ENCODE measurements at places on chromosomes 13 and 19.
A peak's percentile ranks its signal among the peaks of the same experiment; 100 is the strongest.

DNA sequence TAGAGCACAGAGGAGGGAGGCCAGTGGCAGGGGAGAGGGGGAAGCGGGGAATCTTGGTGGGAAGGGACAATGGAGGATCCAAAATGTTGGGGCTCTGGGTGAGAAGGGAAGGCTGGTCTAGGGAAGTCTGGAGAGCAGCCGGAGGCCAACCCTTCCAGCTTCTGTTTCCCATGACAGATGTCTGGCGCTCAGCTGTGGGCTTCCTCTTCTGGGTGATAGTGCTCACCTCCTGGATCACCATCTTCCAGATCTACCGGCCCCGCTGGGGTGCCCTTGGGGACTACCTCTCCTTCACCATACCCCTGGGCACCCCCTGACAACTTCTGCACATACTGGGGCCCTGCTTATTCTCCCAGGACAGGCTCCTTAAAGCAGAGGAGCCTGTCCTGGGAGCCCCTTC, 1.1 kb downstream of the PSENEN start:
- no peak for DNase-seq

- no peak for DNase-seq
Measured at GRCh38 chr19:33722456-33723239, 74.0 kb upstream of the KCTD15 start.

DNA sequence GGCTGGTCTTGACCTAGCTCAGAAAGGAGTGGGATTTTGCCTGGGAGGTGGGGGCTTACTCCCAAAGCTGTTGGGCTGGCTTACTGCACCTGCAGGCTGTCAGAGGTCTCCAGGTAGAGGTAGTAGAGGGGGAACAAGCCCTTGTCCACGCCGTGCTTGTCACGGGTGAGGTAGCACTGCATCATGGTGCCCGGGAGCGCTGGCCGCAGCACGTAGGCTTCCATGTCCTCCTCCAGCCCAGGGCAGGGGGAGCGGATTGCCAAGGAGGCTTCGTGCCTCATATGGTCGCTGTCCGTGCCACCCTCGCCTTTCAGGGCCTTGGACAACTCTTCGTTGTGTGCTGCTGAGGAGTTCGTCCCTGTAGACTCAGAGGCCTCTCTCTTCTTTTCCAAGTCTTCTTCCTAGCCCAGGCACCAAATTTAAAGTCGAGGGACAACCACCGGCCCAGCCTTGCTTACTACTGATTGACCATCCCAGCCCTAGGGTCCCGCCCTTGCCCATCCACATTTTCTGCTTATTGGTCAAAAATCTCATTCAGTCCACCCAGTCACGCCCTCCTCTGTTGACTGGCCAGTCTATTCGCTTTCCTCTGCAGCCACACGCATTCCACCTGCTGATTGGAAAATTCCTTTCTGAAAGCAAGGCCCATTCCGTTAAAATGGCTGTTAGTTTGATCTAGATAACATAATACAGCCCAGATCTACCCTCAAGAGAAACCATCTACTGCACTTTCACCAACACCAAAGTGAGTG, 10.5 kb downstream of the TULP2 start:
- no peak for DNase-seq

- no peak for DNase-seq
Measured at GRCh38 chr19:39314016-39314728, 6.5 kb downstream of the LRFN1 start.

DNA sequence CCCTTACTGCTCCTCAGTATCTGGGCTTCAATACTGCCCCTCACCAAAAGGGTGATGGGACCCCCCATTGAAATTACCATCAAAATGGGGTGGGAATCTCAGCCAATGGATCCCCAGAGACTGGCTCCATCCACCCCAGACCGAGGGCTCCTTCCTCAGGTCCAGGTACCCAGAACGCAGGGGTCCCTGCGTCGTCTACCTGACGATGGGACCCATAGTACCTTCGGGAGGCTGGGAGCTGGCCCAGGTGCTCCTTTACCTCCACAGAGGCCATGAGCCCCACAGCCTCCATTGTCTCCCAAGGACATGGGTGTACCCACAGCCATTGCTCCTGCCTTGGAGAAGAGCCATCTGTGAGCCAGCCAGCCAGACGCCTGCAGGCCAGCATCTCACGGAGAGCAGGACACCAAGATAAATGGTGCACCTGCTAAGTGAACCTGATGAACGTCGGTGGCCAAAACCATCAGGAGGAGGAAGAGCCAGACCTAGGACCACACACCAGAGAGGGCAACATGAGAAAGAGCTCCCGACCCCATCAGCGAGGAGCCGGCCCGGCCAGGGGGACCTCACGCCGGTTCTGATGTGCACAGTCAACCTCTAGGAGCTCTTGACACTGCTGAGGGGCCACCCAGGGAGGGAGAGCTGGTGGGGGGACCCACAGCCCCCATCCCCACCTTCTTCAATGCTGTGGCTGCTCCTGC, 156.8 kb upstream of the SOX1 start:
- no peak for DNase-seq

- DNase-seq = no peak
Measured at GRCh38 chr13:94515374-94515773, 35.9 kb upstream of the DCT start.

DNA sequence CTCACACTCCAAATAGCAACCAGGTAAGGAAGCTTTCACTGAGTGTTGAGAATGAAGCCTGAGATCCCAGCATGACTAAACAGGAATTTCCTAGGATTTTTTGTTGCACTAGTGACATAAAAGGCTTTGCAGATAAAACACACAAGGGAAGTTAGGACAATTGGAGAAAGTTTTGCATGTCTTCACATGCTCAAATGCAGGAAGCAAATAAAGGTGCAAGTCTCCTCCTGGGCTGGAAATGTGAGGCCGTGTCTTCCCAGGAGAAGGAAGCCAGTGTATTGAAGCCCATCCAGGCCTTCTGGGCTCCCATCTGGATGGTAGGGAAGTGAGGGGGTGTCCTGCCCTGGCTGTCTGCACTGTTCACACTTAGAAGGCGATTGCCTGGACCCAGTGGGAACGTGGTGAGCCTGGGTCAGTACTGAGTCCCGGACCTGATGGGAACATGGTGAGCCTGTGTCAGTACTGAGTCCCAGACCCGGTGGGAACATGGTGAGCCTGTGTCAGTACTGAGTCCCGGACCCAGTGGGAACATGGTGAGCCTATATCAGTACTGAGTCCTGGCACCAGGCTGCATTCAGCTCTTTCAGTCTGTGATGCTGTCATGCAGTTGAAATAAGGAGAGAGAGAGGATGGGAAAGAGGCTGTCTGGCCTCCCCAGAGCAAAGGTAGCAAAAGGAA, 38.7 kb downstream of the SIAH3 start:
- DNase-seq = no peak

- DNase-seq = no peak
Measured at GRCh38 chr19:32023564-32023832, 321.9 kb upstream of the ZNF507 start.

GRCh38 chr13:39306639-39307589, 268.7 kb downstream of the NHLRC3 start:
- DNase-seq = no peak

DNA sequence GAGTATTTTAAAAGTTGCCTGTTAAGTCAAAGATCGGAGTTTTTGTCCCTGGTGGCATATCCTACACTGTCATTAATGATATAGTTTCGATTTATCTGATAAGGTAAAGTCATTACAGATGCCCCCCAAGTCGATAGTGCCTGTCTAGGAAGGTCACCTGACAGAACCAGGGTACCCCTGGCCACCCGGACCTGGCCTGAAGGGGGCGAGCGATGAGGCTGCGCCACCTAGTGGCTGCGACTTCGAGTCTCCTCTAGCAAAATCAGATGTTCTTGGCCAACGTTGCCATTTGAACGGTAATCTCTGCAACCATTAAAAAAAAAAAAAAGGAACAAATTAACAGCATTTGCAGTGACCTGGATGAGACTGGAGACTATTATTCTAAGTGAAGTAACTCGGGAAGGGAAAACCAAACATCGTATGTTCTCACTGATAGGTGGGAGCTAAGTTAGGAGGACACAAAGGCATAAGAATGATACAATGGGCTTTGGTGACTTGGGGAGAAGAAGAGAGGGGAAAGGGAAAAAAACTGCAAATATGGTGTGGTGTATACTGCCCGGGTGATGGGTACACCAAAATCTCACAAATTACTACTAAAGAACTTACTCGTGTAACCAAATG, 565.1 kb downstream of the LIG4 start:
- DNase-seq = peak; percentile 47

GRCh38 chr19:11033251-11033650, 56.0 kb upstream of the LDLR start:
- DNase-seq = no peak

- no peak for DNase-seq
Measured at GRCh38 chr13:114320065-114320464, 5.8 kb downstream of the CHAMP1 start.

DNA sequence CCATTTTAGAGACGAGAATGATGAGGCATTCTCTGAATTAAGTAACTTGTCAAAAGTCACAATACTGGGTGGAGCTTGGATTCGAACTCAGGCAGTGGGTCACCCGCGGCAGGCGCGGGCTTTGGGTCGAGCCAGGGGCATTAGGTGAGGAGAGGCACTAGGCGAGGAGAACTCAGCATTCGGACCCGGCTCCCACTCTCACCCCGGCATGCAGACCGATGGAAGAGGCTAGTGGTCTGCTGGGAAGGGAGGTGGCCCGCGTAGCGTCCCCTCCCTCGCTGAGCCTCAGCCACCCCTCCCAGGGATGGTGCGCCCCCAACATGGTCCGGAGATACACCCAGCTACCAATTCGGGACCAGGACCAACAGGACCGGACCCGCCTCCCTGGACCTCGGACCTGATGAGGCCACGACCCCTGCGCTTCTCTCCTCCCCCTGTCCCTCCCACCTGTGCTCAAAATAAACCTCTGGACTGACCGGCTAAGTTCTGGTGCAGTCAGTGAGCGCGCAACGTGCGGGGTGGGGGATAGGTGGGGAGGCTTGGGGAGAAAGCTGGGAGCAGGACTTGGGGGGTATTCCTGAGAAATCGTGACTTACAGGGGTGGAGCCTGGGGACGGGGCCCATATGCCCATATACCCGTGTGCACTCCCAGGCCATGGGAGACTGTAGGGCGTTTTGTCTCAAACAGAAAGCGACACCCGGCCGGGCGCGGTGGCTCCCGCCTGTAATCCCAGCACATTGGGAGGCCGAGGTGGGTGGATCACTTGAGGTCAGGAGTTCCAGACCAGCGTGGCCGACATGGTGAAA, 1.3 kb upstream of the SNAPC2 start:
- no peak for DNase-seq

DNA sequence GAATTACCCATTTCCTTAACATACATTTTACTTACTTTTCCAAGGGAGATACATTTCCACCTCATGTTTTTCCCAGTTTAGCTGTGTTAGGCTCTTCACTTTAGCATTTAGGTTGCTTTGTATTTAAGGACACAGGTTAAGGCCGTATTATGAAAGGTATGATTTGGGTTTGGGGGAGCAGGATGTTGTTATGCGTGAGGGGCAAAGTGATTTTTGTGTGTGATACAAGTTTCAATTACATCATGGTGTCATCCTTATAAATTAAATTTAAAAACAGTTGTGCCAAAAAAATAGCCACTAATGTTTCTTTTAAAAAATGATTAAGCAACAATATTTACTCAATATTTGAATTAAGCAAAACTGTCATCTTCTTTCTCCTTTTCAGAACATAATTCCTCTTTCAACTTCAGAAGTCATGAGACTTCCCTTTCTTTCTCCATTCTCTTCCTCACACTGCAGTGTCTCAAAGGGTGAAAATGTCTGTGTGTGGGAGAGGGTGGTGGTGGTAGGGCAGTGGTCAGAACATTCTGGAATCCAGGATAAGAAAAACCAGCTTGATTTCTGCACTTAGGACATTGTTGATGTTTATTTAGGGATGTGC, 126.2 kb downstream of the KCNRG start:
- DNase-seq = no peak

DNA sequence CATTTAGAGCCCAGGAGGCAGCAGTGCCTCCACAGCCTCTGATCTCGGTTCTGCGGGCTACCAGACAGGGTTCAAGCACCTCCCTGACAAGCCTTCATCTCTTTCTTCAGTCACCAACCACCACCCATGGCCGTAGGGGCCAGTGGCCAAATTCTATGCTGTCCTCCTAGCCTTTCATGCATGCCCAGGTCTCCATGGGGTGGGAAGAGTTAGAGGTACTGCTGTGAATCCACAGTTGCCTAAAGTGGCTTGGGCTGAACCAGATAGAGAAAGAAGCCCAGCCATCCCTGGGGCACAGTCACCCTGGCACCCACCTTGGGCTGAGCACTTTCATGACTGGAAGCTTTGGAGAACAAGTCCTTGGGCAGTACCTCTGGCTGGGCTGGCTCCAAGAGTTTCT, 97.4 kb downstream of the ZDHHC20 start:
- no peak for DNase-seq

DNA sequence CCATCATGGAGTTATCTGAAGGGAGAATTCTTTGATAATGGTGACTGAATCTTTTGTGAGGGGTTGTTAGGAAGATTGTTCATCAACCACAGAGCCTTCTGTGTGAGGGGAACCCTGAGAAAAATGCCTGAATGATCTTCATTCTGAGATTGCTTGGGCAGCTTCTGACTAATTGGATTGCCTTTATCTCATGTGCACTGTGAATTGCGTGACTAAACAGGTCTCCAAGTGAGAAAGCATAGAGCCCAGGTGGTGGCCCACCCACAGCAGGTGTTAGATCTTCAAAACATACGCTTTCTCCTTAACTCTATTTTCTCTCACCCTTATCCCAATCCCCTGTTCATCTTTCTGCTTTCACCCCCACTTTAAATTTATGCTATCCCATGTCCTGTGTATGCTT, 58.3 kb downstream of the DOCK9 start:
- DNase-seq = no peak

- DNase-seq = no peak
Measured at GRCh38 chr19:11031421-11032070, 57.7 kb upstream of the LDLR start.

DNA sequence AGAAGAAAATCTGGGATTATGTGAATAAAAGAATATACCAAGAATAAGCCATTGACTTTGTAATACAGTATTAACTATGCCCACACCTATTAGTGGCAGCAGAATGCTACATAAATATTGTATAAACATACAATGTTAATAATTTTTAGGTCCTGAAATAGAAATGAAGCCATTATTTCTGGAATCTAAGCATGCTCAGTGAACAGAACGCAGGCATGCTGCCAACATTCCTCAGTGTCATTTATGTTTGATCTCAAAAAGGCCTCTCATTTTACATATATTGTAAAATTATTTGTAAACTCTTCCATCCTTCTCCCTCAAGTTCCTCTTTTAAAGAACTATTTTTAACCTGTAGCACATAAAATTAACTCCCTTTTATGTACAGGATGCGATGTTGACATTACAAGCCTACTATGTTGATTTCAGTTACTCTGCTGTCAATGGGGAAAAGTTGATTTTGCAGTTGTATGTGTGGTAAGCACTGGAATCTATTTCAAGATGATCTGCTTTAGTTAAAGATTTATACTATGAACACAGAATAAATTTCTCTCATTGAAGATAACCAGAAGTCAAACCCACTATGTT, 118.8 kb downstream of the VWA8 start:
- DNase-seq = no peak

GRCh38 chr19:43782689-43783231, 2.0 kb upstream of the KCNN4 start:
- DNase-seq = no peak

- no peak for DNase-seq
Measured at GRCh38 chr13:80530191-80530590, 189.3 kb upstream of the SPRY2 start.

GRCh38 chr13:26806891-26807290, 46.3 kb upstream of the GPR12 start:
- no peak for DNase-seq
